ENCODE measurements at places on chromosomes 5 and 9.

DNA sequence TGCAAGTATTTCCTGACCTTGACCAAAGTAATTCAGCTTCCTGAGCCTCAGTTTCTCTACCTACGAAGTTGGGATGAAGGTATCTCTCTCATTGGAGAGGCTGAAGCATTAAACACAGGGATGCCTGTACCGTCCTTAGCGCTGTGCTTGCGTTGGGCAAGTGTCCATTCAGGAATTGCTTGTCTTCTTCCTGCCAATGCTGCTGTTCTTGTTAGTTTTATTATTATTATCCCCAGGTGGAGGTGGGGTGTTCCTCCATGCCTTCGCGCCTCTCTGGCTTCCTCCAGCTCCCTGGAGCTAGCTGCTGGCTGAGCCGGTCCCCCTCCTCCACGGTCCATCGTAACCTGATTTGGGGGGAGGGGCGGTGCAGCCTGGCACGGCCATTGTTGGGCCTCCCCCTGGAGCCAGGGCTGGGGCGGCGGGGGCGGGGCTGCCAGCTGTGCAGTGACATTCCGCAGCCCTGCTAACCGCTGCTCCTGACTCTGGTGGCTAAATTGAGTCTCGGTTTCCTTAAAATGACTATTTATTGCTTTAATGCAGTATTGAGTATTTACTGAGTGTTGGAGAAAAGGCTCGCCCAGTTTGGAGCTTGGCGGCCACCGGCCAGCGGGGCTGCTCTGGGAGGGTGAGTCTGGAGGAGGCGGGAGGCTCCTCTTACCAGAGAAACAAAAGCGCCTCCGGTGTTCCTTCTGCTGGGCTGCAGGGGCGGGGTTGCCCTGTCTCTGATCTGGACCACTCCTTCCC is 51.3 kb downstream of the LMX1B start:
- no peak for DNase-seq

DNA sequence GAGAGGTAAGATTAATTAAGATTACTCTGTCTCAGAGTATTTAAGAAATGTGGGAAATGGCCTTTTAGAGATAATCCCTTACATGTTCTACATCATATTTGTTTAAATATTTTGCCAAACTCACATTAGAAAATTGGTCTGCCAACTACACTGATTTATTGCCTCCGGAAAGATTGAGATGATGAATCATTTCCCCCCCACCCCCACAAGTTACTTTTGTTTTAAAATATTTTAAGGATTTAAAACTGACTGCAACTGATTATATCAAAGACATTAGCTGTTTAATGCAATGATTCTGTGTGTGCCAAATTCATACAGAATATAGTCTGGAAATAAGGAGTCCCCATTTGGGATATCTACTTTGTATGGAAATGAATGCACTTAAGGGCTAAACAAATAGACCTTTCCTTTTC is 674.4 kb downstream of the PRR16 start:
- no peak for DNase-seq

- DNase-seq = no peak
Measured at GRCh38 chr5:141703133-141703561, 21.1 kb upstream of the ARAP3 start.

GRCh38 chr9:78112406-78112805 is 80.8 kb upstream of the GNAQ start:
- no peak for DNase-seq

DNA sequence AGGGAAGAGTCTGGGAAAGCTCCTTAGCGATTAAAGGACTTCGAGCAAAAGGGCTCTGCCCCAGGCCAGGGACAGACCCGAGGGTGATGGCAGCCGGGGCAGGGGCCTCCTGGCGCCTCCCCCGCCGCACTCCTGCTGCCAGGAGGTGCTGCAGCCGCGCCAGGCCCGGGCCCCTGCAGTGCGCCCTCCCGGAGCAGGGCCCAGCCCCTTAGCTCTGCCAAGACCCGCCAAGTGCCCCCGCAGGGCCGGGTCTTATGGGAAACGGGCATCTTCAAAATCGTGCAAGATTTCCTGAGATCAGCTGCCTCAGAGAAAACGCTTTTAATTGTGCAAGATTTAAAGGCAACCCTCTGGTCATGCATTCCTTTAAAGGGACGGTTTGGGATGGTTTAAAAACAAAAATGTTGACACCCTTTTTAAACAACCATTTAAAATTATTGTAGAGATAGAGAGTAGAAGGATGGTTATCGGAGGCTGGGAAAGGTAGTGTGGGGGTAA is 52.4 kb downstream of the CDC14B start:
- DNase-seq = no peak

GRCh38 chr5:60829490-60830266 is 14.4 kb downstream of the ELOVL7 start:
- no peak for DNase-seq

GRCh38 chr9:120735415-120736126 is 21.3 kb upstream of the MEGF9 start:
- no peak for DNase-seq

GRCh38 chr9:6758498-6759184 is 868 bp downstream of the KDM4C start:
- DNase-seq = no peak

GRCh38 chr9:13278368-13279246 is 885 bp downstream of the MPDZ start:
- DNase-seq = no peak

GRCh38 chr5:142087920-142088679 is 20.5 kb upstream of the NDFIP1 start:
- no peak for DNase-seq

DNA sequence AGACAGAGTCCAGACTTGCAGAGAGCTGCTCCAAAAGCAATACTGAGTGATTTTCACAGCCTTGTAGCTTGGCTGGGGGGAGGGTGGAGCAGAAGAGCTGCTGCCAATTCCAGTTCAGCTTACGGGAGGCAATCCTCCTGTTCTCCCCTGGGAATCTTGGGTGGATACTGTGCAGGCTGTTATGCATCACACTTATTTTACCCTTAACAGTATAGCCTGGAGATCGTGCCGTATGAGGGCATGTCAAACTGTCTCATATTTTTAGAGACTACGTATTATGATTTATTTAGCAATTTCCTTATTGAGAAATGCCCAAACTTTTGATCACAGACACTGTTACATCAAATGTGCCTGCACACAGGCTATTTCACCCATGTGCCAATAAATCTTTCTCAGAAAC is 85.2 kb downstream of the BASP1 start:
- DNase-seq = no peak

GRCh38 chr5:109922381-109922995 is 232.8 kb downstream of the MAN2A1 start:
- DNase-seq = no peak

GRCh38 chr5:150428106-150428876 is 15.6 kb upstream of the CD74 start:
- no peak for DNase-seq

DNA sequence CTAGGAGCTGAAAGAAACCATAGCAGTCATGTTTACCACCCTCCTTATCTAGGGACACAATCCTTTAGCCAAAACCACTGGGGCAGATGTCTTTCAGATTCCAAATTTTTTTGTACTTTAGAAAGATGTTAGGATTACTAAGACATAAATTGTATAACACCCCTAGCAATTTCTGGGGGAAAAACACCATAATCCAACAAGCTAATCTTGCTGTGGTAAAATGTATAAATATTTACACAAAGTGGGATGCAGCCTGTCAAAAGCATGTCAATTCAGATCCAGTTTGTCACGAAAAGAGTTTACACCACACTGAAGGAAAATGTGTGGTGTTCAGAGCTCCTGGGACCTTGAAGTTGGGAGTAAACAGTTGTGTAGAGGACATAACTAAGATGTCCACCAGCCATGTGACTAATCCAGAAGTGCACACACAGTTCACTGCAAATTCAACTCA is 274.3 kb downstream of the ADAMTSL1 start:
- no peak for DNase-seq

DNA sequence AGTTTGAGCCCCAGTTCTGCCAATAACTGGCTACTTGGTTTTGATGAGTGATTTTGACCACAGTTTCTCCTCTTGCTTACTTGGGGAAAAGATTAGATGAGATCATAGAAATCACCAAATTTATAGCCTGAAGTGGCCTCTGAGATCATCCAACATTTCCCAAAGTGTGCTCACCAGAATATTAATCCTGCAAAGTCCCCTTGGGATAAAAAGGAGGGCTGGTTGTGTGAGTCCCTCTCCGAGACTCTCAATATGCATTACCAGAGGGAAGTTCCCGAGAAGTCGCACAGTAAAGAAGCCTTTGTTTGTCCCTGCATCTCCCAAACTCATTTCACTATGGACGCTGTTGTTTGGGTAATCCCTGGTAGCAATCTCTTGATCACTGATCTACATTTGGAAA is 88.4 kb upstream of the ADRA1B start:
- no peak for DNase-seq

- no peak for DNase-seq
Measured at GRCh38 chr9:86885232-86885631, 62.1 kb downstream of the GAS1 start.

- DNase-seq = no peak
Measured at GRCh38 chr9:113416149-113416721, 5.7 kb downstream of the C9orf43 start.

DNA sequence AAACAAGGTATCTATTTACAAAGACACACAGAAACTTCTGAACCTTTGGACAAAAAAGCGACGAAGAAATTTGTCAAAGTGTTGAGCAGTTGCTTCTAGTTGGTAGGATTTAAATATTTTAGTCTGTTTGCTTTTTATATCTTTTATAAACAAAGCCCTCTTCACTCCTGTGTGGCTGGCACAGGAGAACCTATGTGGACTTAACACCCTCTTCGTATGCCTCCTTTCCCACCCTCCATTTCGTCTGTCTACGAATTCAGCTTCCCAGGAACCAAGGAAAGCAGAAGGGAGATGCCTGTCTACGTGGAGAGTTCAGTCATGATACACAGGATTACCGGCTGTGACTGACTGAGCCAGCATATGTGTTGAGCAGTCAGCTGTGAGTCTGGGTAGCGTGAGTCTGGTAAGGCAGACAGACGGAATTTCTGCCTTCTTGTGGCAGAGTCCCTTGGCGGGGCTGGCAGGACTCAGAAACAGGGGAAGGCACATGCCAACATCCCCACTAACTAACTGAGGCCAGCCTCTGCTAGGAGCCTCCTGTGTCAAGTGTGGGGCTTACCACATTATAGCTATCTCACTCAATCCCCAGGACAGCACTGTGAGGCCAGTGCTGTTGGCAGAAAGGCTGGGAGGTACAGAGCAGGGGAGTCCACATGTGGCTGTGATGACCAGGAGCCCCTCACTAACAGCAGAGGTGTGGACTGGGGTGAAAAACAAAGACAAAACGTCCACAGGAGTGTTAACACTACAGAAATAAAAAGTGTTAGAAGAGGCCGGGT is 13.9 kb upstream of the ZFP62 start:
- no peak for DNase-seq

GRCh38 chr9:129697656-129698253 is 32.3 kb downstream of the PRRX2 start:
- no peak for DNase-seq

All from CMK (cell line).